ENCODE measurements at places on chromosomes 6 and 20.

DNA sequence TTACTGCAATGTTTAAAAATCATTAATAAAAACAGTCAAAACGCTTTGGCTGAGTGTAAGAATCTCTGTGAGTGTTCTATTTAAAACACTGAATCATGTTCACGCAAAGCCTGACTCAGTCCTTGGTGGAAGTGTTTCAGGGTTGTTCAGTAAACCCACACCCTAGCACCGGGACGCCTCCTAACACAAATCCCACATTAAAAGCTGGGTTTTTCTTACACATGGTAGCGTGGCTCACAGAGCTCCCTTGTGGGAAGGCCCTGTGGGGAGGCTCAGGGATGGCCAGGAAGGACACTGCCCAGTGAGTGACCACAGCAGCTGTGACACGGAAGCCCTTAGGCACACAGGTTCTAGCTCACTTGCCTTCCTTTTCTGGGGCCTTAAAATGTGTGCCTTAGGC is 80.2 kb downstream of the GMPR start:
- no peaks in the 10 kb centered on the region for H3K27me3 ChIP-seq
- no peak for DNase-seq
- peak overlapping the region; percentile 71 for H3K4me3 ChIP-seq
- H3K4me1 ChIP-seq: peaks cover 58% of the 10 kb centered on the region
- H3K27ac ChIP-seq: peak overlapping the region; percentile 100

DNA sequence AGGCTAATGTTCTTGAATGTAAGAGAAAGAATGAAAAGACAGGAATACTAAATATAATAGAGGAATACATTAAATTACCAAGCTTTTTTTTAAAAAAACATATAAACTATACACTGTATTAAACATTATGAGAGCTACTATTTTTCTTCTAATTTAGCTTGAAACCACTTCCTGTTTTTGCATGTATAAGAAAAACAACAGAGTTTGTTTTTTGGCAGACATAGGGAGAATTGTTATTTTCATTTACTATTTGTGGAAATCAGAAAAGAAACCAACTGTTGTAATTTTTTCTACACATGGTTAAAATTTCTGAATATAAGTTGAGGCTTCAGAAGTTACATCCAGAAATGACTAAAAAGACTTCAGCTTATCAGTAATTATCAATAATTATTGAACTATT is 991.8 kb upstream of the GJE1 start:
- no peak overlapping the region for H3K4me3 ChIP-seq
- no peak for DNase-seq
- H3K27ac ChIP-seq: no peak overlapping the region

DNA sequence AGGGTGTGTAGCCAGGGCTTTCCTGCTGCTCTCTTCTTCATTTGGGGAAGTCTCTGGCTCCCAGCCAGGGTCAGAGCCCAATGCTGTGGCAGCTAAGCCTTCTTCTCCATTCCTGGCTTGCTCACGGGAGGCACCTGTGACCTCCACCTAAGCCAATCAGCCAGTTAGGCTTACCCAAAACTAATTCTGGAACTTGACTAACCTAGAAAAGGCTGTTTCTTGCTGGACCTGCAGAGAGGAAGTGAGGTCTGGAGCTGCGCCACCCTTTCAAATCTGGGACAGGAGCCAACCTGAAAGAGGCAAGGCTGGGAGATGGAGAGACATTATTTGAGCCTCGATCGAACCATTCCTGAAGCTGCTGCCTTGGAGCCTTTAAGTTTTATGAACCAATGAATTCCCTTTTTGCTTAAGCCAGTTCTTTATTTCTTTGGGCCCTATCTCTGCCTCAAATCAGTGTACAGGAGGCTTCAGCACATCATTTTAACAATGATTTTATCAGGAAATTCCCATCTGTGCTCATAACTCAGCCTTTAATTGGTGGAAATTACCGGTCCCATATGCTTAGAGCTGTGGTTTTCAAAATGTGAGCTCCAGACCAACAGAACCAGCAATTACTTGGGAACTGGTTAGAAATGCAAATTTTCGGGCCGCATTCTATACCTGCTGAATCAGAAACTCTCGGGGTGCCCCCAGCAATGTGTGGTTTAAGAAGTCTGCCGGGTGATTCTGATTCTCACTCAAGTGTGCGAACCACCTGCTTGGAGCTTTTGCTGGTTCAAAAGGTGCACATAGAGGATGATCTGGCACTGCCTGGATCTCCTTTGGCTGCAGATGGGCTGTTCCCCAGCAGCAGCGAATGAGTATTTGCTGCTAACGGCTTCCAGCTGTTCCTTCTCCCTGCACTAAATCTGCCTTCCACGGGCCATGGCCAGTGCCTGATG is 97.4 kb upstream of the RNF24 start:
- H3K27me3 ChIP-seq: peaks cover 20% of the 10 kb centered on the region
- DNase-seq: no peak
- H3K4me3 ChIP-seq: no peak overlapping the region
- H3K4me1 ChIP-seq: peaks cover 29% of the 10 kb centered on the region
- peak overlapping the region; percentile 65 for H3K27ac ChIP-seq

GRCh38 chr6:11214084-11214833 is 18.2 kb downstream of the NEDD9 start:
- no peak overlapping the region for H3K4me3 ChIP-seq
- no peaks in the 10 kb centered on the region for H3K27me3 ChIP-seq
- H3K27ac ChIP-seq: peak overlapping the region; percentile 21

GRCh38 chr20:5667705-5668528 is 82.3 kb upstream of the SHLD1 start:
- H3K4me3 ChIP-seq: no peak overlapping the region
- H3K27ac ChIP-seq: no peak overlapping the region
- H3K36me3 ChIP-seq: peaks cover 2% of the 10 kb centered on the region
- peaks cover 4% of the 10 kb centered on the region for H3K27me3 ChIP-seq
- no peaks in the 10 kb centered on the region for H3K4me1 ChIP-seq

DNA sequence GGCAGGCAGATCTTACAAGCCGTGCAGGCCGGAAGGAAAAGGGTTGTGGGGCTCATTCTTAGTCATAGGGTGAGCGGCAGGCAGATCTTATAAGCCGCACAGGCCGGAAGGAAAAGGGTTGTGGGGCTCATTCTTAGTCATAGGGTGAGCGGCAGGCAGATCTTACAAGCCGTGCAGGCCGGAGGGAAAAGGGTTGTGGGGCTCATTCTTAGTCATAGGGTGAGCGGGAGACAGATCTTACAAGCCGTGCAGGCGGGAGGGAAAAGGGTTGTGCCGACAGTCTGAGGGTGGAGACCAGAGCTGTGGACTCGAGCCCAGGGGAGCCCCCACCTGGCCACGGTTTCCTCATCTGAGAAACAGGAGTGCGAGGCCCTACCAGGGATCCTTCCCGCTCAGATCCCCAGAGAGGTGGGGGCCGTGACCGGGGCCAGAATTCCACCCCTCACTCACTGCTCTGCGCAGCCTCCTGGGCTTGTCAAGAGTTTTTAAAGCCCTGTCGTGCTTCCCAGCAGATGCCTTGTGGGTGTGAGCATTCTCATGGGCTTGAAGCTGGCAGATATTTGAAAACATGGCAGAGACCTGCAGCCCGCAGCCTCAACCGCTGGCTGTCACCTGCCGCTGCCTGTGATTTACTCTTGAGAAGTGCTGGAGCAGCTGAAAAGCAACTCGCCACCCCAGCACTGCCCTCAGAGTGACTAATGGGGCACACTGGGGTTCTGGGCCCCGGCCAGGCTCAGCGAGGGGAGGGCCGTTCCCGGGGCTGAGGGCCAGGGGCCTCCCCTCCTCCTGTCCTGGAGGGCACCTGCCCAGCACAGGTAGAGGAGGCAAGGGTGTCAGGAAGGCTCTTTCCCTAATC is 31.9 kb downstream of the NTSR1 start:
- H3K27ac ChIP-seq: peak overlapping the region; percentile 95
- peaks cover 5% of the 10 kb centered on the region for H3K27me3 ChIP-seq
- H3K4me3 ChIP-seq: peak overlapping the region; percentile 93

DNA sequence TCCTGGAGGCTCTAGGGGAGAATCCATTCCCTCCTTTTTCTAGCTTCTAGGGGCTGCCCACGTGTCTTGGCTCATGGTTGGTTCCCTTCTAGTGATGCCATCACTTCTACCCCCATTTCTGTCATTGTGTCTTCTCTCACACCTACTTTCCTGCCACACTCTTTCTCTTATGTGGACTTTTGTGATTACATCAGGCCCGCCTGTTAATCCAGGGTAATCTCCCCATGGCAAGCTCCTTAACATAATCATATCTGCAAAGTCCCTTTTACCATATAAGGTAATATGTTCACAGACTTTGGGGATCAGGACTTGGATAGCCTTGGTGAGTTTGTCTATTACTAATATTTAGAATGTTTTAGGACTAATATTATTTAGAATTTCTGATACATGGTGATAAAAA is 111.9 kb downstream of the DNAH8 start:
- peaks cover 12% of the 10 kb centered on the region for H3K27me3 ChIP-seq
- H3K27ac ChIP-seq: no peak overlapping the region
- H3K4me3 ChIP-seq: no peak overlapping the region

DNA sequence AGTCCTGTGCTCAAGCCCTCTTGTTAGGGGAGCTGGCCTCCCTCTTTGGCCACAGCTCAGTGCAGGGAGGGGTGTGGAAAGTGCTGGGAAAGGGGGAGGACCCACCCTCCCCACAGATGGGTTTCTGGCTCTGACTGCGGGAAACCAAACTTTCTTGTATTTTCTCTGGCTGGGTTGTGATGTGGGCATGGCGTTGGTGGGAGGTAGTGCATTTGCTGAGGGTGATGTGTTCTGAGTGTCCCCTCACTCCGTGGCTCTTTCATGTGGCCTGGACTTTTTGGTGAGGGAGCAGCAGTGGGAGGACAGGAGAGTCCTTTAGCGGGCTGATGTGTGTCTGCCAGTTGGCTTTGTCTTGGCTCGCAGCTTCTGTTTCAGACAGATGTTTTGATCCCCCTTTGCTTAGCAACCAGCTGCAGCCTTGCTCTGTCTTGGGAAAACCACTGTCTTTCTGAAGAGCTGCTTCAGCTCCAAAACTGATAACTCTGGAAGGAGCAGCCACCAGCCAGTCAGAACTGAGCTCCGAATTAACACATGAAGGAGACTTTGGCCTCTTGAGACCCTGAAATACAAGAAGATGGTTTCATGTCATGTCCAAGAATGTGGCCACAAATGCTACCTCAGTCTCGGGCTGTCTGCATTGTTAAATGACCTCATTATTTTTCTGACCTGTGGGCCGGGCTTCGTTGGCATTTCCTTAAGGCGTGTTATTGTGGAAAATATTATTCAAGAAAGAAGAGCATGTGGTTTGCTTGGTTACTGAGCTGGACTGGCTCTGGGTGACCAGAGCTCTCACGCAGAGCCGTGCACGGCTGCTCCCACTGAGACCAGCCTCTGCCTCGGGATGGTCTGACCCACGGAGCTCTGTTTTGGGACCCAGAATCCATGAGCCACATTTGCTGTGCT is 21.5 kb downstream of the SYNJ2 start:
- H3K27ac ChIP-seq: peak overlapping the region; percentile 49
- peaks cover 61% of the 10 kb centered on the region for H3K4me1 ChIP-seq
- no peaks in the 10 kb centered on the region for H3K27me3 ChIP-seq
- H3K36me3 ChIP-seq: peaks cover 11% of the 10 kb centered on the region
- no peak for DNase-seq

- H3K27ac ChIP-seq: no peak overlapping the region
- no peak for DNase-seq
- H3K27me3 ChIP-seq: no peaks in the 10 kb centered on the region
- no peak overlapping the region for H3K4me3 ChIP-seq
- peaks cover 9% of the 10 kb centered on the region for H3K36me3 ChIP-seq
- H3K4me1 ChIP-seq: peaks cover 17% of the 10 kb centered on the region
These were observed 12.4 kb downstream of the RALGAPB start for GRCh38 chr20:38485041-38485440.

- no peak overlapping the region for H3K4me3 ChIP-seq
- peaks cover 11% of the 10 kb centered on the region for H3K4me1 ChIP-seq
- peaks cover 2% of the 10 kb centered on the region for H3K36me3 ChIP-seq
- no peaks in the 10 kb centered on the region for H3K27me3 ChIP-seq
These were observed 27.2 kb upstream of the BRPF3 start for GRCh38 chr6:36169023-36170007.

- no peak overlapping the region for H3K27ac ChIP-seq
- no peaks in the 10 kb centered on the region for H3K27me3 ChIP-seq
- H3K36me3 ChIP-seq: no peaks in the 10 kb centered on the region
- H3K4me3 ChIP-seq: no peak overlapping the region
- no peak for DNase-seq
These were observed 26.4 kb upstream of the BMP5 start for GRCh38 chr6:55901765-55902270.

- peaks cover 62% of the 10 kb centered on the region for H3K27me3 ChIP-seq
- H3K4me3 ChIP-seq: no peak overlapping the region
- H3K36me3 ChIP-seq: no peaks in the 10 kb centered on the region
- H3K27ac ChIP-seq: no peak overlapping the region
These were observed 374.2 kb downstream of the PREX1 start for GRCh38 chr20:48453477-48454093.

GRCh38 chr20:16517946-16518783 is 55.1 kb downstream of the KIF16B start:
- peaks cover 10% of the 10 kb centered on the region for H3K4me1 ChIP-seq
- H3K36me3 ChIP-seq: peaks cover 11% of the 10 kb centered on the region
- H3K4me3 ChIP-seq: no peak overlapping the region
- no peaks in the 10 kb centered on the region for H3K27me3 ChIP-seq

DNA sequence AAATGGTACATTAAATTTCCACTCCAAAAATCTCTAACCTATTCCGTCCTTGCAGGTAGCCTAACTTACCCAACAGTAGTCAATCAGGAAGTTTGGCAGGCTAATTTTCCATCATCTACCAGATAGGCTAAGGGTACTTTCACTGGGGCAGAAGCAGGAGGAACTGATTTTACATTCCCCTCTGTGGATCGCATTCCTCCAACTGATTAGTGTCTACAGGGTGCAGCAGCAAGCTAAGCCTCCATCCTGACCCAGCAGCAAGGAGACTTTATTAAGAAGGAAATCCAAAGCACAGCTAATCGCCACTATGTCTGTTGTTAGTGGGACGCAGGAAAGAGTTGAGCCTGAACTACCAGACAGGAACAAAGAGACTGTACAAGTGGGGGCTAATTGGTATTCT is 143.2 kb upstream of the RUNX2 start:
- H3K36me3 ChIP-seq: peaks cover 2% of the 10 kb centered on the region
- H3K27me3 ChIP-seq: no peaks in the 10 kb centered on the region
- no peak overlapping the region for H3K4me3 ChIP-seq
- H3K27ac ChIP-seq: no peak overlapping the region
- H3K4me1 ChIP-seq: peaks cover 14% of the 10 kb centered on the region

DNA sequence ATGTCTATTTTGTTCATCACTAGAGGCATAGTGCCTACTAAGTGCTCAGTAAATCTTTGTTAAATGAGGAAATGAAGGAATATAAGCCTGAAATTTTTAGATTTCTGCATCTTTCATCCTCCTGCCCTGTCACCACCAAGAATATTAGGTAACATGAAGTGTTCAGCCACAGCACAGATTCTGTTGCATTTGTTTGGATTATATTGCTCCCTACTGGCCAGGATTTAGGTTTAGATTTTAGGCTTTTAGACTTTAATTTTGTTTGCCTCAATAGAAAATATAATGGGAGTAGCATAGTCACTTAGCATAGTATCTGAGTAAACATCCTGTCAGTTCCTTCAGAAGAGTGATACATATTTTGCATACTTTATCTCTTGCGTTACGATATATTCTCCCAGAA is 14.2 kb downstream of the FARS2 start:
- DNase-seq: no peak
- no peaks in the 10 kb centered on the region for H3K27me3 ChIP-seq
- H3K4me1 ChIP-seq: peaks cover 36% of the 10 kb centered on the region
- H3K27ac ChIP-seq: no peak overlapping the region
- H3K4me3 ChIP-seq: no peak overlapping the region
- H3K36me3 ChIP-seq: peaks cover 6% of the 10 kb centered on the region

GRCh38 chr6:29112135-29112534 is 4.3 kb downstream of the OR2J3 start:
- no peaks in the 10 kb centered on the region for H3K4me1 ChIP-seq
- no peak for DNase-seq
- H3K27me3 ChIP-seq: peaks cover 42% of the 10 kb centered on the region
- H3K4me3 ChIP-seq: no peak overlapping the region
- no peak overlapping the region for H3K27ac ChIP-seq

Measured in T-helper 17 cell (primary cell).